ENCODE measurements at places on chromosomes 12 and 14.
A peak's percentile ranks its signal among the peaks of the same experiment; 100 is the strongest.

GRCh38 chr12:31585271-31585670, 5.7 kb downstream of the DENND5B start:
- DNase-seq = no peak

DNA sequence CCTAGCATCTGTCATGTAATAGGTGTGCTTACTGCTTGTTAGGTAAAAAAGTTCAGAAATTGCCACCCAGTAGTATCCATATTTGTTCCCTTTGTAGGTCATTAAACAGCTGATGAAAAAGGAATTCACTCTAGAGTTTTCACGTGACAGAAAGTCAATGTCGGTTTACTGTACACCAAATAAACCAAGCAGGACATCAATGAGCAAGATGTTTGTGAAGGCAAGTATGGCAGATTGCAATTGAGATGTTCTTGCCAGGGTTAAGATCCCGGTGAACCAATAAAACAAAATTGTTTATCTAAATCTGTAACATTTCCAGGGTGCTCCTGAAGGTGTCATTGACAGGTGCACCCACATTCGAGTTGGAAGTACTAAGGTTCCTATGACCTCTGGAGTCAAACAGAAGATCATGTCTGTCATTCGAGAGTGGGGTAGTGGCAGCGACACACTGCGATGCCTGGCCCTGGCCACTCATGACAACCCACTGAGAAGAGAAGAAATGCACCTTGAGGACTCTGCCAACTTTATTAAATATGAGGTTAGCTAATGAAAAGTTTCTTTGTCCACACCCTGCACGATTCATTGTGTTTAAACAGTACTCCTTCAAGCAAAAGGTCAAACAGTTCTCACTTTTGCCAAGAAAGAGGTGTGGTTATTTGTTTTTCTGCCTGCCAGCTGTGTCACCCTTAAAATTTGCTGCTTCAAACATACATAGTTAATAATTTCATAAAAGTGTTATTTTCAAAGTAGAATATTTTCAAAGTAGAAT, 58.3 kb downstream of the ATP2A2 start:
- no peak for DNase-seq

DNA sequence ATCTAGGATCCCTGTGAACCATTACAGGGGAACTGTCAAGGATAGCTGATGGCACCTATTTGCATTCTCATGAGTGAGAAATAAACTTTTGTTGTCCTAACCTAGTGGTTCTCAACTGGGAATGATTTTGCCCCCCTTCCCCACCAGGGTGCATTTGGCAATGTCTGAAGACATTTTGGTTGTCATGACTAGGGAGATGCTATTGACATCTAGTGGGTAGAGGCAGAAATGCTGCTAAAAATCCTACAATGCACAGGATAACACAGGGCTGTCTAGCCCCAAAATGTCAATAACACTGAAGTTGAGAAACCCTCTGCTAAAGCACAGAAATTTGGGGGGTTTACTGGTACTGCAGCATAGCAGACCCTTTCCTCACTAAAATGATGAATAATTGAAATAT, 140.9 kb upstream of the SRRM4 start:
- DNase-seq = peak; percentile 11

GRCh38 chr12:91926848-91927247, 218.8 kb downstream of the BTG1 start:
- no peak for DNase-seq

DNA sequence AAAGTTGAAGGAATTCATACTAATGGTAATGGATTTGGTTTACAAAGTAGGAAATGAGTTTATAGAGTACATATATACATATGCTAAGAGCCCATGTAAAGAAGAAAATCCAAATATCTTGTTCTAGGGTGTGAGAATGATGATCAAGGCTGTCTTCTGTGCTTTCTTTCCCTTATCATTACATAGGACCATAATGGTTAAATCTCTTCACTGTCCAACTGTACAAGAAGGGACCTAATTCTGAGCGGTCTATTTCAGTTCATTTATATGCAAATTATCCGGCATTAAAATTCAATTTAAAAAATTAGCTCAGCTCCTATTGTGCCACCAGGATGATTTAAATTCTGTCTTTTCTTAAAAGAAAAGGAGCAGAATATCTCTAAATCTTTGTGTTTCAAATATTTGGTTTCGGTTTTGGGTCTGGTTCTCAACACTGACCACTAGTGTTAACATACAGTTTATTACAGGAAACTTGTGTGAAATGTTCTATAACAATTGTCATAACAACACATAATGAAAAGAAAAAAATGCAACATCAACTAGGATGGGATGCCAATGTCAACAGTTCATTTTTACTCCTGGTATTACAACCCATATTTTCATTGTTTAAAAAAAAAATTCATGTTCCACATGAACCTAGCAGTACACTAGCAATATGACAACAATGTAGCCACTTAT, 16.8 kb downstream of the OR4K1 start:
- DNase-seq = no peak

- peak; percentile 49 for DNase-seq
Measured at GRCh38 chr12:91931111-91931510, 214.5 kb downstream of the BTG1 start.

- no peak for DNase-seq
Measured at GRCh38 chr14:70801836-70802235, 7.5 kb downstream of the MAP3K9 start.

DNA sequence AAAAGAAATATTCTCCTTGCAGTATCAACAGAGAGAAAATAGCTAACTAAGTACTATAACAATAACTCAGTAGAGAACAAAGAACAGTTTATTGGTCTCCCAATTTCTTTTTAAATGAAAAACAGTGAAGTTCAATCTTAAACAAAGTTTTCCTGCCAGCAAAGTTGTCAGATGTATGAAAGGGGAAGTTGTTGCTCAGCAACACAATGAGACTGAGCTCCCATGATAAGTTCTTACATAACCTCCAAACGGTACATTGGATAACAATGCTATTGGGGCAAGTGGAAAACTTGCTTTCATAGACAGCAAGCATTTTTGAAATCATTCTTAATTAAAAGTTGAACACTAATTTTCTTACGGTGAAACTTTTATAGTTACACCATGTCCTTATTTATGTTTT, 94.9 kb downstream of the ALG10B start:
- no peak for DNase-seq

GRCh38 chr14:85248881-85249635, 280.9 kb upstream of the FLRT2 start:
- DNase-seq = no peak

- DNase-seq = no peak
Measured at GRCh38 chr14:68427550-68427890, 365.3 kb downstream of the ZFP36L1 start.

- DNase-seq = peak; percentile 53
Measured at GRCh38 chr14:70879448-70879847, 27.8 kb upstream of the PCNX1 start.

DNA sequence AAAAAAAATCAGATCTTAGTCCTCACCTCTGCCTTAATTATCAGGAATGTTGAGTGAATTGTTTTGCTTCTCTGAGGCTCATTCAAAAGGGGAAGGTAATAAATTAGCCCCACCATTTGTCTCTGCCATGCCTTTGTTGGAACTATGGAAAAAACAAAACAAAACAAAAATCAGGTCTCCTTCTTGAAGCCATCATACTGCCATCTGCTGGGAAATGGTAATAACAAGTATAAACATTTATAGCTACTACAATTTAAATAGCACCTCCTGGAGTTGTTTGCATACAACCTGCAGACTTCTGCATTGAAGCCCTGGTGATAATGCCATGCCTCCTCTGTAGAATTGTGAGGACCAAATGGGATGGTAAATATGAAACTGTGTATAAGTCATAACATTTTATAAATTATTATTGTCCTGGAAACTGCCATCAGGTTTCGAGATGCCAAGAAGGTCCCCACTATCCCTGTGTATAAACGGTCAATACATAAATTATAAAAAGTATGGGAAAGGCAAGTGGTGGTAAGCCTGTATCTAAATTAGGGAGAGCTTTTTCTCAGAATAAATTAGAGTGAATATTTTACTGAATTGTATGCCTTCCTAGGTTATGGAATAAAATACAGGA, 87.2 kb upstream of the FGD4 start:
- peak; percentile 94 for DNase-seq

GRCh38 chr14:81234278-81234677, 13.5 kb upstream of the GTF2A1 start:
- DNase-seq = no peak

GRCh38 chr12:52207895-52208294, 16.1 kb upstream of the KRT80 start:
- DNase-seq = peak; percentile 78

DNA sequence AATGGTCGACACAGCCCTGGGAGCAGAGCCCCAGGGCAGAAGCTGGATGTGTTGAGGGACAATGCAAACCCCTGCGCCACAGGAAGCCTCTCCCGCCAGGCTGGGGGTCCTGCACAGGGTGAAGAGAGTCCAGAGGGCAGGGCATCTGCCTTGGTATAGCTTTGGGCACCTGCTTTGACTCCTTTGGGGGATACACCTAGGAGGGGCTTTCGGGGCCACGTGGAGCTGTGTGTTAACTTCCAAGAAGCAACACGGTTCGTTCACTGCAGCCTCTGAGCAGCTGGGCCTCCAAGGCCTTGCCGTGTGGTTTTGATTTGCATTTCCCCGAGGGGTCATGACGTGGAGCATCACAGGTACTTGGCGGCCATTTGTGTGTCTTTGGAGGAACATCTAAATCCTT, 5.8 kb upstream of the PUS1 start:
- peak; percentile 28 for DNase-seq

GRCh38 chr14:63006531-63006930, 38.7 kb downstream of the KCNH5 start:
- DNase-seq = peak; percentile 92

GRCh38 chr12:43806737-43807072, 588 bp upstream of the TWF1 start:
- DNase-seq = no peak

DNA sequence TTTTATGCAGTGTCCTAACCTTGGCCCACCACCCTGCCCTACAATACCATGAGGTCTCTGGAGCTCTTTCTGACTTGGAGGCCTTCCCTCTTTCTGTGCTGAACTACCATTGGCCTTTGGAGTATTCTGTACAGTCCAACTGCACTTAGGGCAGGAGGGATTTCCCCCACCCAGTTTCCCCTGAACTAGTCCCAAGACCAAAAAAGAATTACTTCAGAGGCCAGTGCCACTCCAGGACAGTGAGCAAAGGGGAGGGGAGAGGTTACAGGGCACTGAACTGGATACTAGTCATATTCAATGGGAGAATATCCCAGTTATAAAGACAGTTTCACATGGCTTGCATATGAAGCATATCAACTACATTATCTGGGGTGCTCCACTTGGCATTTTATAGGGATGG, 6.1 kb downstream of the SLCO1A2 start:
- DNase-seq = no peak

- DNase-seq = no peak
Measured at GRCh38 chr12:72300728-72301127, 28.6 kb downstream of the TRHDE start.

GRCh38 chr12:40336573-40337199, 111.9 kb downstream of the LRRK2 start:
- peak; percentile 56 for DNase-seq

DNA sequence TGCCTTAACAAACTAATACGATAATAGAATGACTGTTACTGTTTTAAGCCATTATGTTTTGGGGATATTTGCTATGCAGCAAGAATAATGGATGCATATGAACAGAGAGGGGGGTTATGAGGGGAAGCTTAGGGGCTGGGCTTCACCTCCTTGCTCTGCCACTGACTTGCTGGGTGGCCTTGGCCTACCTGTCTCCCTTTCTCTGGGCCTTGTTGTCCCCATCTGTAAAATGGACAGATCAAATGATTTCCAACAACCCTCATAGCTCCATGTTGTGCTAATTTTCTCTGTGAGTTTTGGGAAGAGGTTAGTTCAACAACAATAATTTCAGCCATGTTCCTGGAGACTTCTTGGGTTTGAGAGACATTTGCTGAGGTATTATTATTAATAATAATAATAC, 119.6 kb downstream of the VRK1 start:
- no peak for DNase-seq

GRCh38 chr12:63805704-63806672, 26.3 kb downstream of the RXYLT1 start:
- DNase-seq = no peak

DNA sequence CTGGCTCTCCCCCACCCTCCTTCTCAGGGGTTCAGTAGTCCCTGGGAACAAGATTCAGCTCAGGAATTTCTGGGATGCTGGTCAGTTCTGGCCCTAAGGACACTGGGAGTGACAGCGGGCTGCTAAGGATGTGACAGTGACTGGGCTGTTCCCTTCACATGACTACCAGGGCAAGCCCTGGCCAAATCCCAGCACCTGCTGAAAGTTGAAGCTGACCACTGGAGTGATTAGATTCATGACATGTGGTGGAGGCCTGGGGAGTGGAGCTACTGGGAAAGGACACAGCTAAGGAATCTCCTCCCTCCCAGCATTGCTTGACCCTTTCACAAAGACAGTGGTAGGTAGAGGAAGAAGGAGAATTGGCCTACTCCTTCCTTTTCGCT, 204.9 kb downstream of the DAD1 start:
- no peak for DNase-seq

- DNase-seq = no peak
Measured at GRCh38 chr14:51822499-51822898, 37.9 kb upstream of the GNG2 start.
